ENCODE measurements at places on chromosomes 3 and 15.

GRCh38 chr3:46027736-46028397, 584 bp upstream of the XCR1 start:
- DNase-seq, result no peak

GRCh38 chr15:86644339-86644738, 564.7 kb downstream of the AGBL1 start:
- DNase-seq, result no peak

- no peak for DNase-seq
Observed at GRCh38 chr15:88805031-88805780, 2.0 kb downstream of the ACAN start.

- DNase-seq, result no peak
Observed at GRCh38 chr3:71986606-71987005, 201.7 kb upstream of the PROK2 start.

- no peak for DNase-seq
Observed at GRCh38 chr3:133761605-133762484, 15.7 kb downstream of the TF start.

DNA sequence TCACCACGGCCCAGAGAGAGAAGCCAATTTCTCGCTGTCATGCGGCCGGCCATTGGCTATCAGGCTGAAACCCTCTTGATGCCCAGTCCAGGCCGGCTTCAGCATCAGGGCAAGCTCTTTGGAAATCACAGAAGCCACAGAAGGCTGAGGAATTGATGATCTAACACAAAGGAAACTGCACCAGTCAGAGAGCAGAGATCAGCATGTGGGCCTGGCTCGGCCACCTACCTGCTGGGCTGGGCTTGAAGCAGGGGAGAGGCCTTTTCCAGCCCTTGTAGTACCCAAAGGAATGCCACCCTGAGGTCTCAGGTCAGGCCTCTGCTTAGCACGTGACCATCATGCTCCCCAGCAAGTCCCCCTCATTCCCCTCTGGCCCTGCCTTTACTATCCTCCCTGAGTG, 119.1 kb downstream of the TLE3 start:
- no peak for DNase-seq
